ENCODE measurements at places on chromosomes 4 and X.

DNA sequence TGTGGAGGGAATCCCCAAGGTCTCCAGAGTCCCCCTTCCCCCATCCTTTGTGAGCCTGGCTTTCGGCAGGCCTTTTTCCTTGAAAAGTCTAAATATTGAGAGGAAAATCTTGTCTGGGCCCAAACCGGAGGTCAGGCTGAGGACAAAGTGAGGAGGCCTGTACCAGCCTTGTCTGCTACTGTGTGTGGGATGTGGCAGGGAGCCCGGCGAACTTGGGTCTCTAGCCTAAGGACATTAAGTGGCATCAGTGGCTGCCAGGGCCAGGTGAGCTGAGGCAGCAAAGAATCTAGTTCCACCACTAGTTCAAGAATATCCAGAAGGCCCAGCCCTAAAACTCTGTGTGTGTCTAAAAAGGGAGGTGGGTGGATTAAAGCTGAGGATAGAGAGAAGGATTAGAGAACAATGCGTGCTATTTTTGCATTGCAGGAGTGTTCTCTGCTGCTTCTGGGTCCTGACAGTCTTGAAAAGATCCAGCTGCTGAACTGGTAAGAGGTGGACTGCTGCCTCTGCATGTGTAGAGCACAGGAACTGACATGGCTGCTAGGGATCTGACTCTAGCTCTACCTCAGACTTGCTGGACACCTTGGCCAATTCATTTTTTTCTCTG, 1.2 kb upstream of the AMER1 start:
- DNase-seq, result peak; percentile 76

- no peak for DNase-seq
These were observed 706.5 kb downstream of the FSTL5 start for GRCh38 chr4:161457311-161457710.

GRCh38 chr4:70996018-70996360, 2.5 kb downstream of the DCK start:
- DNase-seq, result no peak

DNA sequence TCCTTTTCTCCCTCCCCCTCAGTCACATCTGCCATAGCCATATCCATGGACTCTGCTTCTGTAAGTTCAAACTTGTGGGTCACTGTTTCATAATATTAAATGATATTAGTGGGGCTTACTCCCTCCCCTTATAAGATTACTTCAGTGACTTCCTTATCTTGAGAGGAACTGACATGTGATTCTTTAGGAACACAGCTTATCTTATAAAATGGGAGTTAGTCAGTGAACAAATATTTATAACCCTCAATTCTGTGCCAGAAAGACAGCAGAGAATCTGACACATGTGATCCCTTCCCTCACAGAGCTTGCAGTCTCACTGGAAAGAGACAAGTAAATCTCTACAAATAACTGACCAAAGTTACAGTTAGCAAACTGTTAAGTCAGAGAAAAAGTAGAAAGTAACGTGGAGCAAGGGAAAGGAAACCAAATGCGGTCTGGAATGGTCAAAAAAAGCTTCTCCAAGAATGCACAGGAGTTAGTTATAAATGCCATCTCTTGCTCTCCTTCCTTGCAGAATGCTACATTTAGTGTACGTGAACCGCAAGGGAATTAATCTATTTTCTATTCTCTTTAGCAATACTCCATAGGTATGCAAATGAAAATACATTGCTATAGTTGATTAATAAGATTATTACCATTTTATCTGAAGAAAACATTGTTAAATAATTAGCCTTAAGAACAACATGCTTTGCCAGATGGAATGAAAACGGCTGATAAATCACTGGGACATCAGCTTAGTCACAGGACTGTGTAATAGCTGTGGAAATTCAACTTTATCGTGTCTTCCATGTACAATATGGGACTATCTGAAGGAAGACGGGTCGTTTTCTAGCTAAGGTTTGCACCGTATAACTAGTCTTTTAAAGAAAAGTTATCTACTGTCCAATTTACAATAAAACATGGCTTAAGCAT, 29.0 kb downstream of the SGMS2 start:
- DNase-seq, result peak; percentile 82

GRCh38 chrX:12984603-12985319, 9.9 kb downstream of the TMSB4X start:
- DNase-seq, result peak; percentile 61

DNA sequence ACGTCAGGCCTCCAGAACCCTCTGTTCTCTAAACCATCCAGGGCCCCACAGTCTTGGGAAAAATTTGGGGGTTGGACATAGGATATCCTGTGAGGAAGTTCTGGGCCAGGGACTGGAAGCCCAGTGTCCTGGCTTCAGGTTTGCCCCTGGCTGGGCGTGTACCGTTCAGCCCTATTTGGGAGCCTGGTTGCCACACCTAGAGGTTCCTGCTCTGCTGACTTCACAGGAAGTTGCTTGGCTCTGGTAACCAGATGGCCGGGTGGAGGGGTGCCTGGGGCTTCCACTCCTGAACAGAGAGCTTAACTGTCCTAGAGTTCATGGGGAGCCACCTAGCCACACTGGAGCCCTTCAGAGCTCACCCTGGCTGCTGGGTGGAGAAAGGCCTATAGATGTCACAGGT, 1.1 kb downstream of the TAFAZZIN start:
- DNase-seq, result no peak

- peak; percentile 72 for DNase-seq
These were observed 53.8 kb downstream of the VSIG4 start for GRCh38 chrX:65985922-65986588.

DNA sequence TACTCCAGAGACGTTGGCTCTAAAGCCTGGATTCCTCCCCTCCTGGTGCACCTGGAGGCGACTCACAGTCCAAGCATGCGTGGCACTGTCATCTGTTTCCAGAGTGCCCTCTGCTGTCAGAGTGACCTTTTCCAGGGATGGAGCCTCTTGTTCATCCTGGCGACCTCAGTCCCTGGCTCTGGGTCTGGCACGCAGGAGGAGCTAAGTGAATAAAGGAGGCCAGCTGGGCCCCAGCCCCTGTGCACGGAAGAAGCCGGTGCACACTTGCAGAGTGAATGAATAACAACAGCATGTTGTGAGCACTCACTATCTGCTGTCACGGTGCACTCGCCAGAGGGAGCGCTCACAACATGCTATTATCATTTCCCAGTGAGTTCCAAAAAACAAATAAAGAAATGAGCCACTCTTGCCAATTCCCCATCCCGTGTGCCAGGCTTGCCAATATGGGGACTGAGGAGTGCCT, 27.8 kb upstream of the PSAPL1 start:
- peak; percentile 1 for DNase-seq

DNA sequence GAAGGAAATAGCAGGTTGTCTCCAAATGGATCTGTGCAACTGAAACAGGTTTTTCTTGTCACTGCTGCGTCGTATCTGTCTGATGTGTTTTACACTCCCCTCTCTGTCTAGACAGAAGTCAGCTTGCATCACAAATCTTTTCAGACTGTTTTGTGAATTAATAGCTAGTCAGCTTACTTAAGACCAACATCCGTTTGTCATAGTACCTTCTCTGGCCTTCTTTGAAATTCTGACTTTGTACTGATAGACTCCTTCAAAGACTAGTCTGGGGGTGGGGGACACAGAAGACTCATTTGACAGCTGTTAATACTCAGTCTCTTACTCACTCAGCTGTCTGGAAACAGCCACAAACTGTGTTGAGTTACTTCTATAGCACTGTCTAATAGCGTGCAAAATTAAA, 197.8 kb downstream of the PALLD start:
- DNase-seq, result peak; percentile 78

- no peak for DNase-seq
These were observed 36.9 kb downstream of the PAQR3 start for GRCh38 chr4:78902298-78902697.

DNA sequence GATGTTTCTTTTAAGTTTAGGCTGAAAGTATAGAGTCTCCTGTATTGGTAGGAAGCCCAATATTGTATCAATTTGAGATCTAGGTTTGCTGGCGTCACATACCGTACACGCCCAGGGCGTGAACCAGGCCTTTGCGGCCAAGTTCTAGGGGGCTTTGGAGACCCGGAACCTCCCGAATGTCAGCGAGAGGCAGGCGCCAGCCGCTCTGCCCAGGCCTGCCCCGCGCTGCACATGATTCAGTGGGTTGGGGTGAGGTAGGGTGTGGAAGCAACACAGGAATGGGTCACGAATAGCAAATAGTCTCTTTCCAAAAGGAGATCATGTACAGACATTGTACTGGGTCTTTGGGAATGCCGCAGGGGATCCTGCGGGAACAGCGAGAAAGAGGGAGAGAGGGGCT, 195.7 kb upstream of the FAT1 start:
- no peak for DNase-seq

GRCh38 chr4:92279296-92279695, 24.5 kb upstream of the GRID2 start:
- no peak for DNase-seq

DNA sequence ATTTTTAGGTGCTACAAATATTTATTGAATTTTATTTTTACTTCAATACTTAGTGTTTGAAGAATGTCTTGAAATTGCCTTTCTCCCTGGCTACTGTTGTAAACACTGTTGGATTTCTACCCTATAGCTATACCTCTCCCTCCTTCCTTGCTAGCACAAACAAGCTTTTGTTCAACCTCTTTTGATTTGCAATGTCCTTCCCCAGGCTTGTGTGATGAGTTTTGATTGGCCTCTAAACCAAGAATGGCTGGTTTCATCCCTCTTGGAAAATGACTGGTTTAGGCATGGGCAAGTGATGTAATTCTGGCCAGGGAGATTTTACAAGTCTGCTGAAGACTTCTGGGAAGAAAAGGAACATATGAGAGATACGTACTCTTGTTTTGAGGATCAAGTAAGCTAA, 25.3 kb upstream of the SLITRK2 start:
- no peak for DNase-seq

- no peak for DNase-seq
These were observed 21.3 kb downstream of the MAEA start for GRCh38 chr4:1310796-1311631.

DNA sequence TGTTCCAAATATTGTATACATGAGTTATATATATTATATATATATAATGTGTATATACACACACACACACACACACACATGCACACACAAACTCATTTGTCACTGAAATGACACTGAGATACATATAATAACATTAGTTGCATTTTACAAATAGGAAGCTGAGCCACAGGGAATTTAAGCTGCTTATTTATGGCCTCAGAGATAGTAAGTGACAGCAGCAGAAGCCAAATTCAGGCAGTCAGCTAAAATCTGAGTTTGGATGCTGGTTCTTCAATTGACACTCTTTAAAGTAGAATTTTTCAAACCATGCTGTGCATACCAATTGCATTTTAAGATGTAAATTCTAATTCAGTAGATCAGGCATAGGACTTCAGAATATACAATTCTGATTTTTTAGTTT, 163.3 kb upstream of the CTSO start:
- no peak for DNase-seq

DNA sequence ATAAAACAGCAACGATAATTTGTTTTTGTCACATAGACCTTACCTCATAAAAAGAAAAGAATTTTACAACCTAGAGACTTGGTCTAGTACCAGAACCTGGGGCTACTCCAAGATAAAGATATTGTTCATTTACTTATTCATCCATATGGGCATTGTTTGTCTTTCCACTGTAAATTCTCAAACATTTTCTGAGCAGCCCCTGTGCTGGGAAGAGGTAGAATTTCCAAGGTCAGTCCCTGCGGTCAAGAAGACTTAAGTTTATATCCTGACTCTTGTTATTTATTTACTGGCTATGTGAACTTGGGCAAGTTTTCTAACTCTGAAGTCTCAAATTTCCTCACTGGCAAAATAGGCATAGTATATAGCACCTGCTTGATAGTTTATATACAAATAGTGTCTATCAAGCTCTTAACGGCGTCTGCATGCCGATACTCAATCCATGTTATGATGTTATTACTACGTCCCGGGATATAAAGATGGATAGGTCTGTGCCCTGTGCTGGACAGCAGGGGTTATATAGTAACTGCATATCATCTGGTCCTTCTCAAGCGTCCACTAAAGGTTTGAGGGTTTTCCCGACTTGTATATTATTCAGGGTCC, 222.1 kb upstream of the TAPT1 start:
- DNase-seq, result no peak

DNA sequence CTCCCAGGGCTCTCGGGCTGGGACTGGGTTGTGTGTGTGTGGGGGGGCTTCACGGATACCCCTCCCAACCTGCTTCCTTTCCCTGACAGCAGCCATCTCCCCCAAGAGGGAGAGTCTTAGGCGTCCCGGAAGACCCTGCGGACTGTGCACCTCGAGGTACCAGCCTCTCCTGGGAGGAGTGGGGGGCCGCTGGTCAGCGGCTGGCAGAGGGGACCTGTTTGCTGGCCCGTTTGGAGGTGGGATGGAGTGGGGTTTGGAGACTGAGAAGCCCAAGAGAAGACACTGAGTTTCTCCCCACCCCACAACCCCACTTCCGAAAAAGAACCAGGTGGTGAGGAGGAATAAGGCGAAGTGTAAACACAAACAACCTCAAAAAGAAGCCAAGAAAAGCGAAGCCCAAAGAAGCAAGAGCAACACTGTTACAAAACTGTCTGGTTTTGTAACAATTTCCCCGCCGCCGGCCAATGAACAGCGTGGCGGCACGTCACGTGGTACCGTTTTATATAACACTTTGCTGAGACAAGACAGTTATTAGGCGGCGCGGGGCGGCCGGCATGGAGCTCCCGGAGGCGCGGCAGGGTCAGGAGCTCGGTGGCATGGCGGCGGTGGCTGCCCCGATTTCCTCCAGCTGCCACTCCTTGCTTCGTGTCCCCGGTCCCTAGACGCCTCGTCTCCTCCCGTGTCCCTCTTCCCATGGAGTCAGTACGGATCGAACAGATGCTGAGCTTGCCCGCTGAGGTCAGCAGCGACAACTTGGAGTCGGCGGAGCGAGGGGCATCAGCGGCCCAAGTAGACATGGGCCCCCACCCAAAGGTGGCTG, at the start of gene LONRF3:
TSS of gene LONRF3 (plus strand) at position 531 of the 820 bp plus-strand sequence. CDS start at position 694, 163 bp downstream.
- peak; percentile 53 for DNase-seq

DNA sequence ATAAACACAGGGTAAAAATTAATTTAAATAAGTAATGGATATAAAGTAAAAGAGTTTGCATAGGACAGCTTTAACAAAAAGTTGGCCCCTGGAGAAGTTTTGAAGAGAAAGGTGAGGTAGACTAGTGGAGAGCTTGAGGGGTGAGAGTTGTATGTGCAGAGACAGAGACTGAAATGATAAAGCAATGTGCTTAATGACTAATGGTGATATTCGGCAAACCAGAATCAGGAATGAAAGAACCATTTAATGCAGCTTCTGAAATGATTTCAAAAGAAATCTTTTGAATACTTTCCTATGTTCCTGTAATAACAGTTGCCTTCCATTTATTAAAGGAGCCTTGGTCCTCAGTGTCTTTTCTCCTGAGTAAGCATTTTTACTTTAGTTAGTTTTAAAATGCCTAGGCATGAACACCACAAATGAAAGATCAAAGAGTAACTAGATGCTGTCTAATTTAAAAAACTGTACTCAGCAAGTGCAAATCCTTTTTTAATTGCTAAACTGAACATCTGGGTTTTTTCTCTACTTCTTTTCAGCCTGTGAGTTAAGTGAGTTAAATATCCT, 28.5 kb downstream of the CAMK2D start:
- no peak for DNase-seq

All from fibroblast of pulmonary artery (primary cell).